ENCODE measurements at places on chromosomes 5 and 9. TPM values are rescaled to one million over a fixed set of nuclear protein-coding genes. Genes with fewer than 3 reads are reported as not detected.

CARTPT gene
- total RNA-seq, result not detected

PCDHGA12 gene
- 1.4 TPM for total RNA-seq

POU5F2 gene
- total RNA-seq, result 4.9 TPM

LCN10 gene
- total RNA-seq, result 0.21 TPM

C7 gene
- total RNA-seq, result not detected

SRD5A1 gene
- total RNA-seq, result 7.2 TPM

NR6A1 gene
- 2.0 TPM for total RNA-seq

PCSK1 gene
- total RNA-seq, result not detected

BASP1 gene
- 3.9 TPM for total RNA-seq

DMRT3 gene
- not detected for total RNA-seq

IL13 gene
- total RNA-seq, result 8.4 TPM

FOXD4L6 gene
- not detected for total RNA-seq

CDH18 gene
- total RNA-seq, result not detected

YIPF5 gene
- total RNA-seq, result 58.6 TPM

PTBP3 gene
- 143 TPM for total RNA-seq

ITGA1 gene
- total RNA-seq, result 136 TPM

ZNF366 gene
- not detected for total RNA-seq

Data from natural killer cell treated with Interleukin-12 subunit alpha and Interleukin-12 subunit beta and Interleukin-15 and Interleukin-18, amount 100 ng/mL, for 72 hours (primary cell).